ENCODE measurements at places on chromosomes 1 and 21.

GRCh38 chr1:194194724-194195123 lies 1008.3 kb upstream of the B3GALT2 start:
- DNase-seq: no peak

GRCh38 chr1:46749921-46750404 lies 31.0 kb upstream of the EFCAB14 start:
- DNase-seq: no peak

- DNase-seq: no peak
Measured at GRCh38 chr1:43039228-43040055, 80.8 kb upstream of the SLC2A1 start.

DNA sequence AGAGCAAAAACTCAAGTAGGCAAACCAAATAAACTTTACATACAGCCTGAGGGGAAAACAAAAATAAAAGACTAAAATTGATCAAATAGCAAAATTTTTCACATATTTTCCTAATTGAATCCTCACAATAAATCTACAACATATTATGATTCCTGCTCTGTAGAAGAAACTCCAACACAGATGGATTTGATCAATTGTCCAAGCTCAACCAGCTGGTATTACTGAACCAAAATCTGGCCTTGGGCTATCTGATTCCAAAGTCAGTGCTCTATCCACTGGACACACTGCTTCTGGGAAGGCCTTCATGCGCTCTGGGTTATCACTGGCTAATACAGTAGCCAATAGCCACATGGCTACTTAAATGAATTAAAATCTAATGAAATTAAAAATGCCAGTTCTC lies 39.3 kb downstream of the PCNX2 start:
- DNase-seq: no peak

GRCh38 chr1:107276247-107276646 lies 135.4 kb downstream of the NTNG1 start:
- DNase-seq: no peak

DNA sequence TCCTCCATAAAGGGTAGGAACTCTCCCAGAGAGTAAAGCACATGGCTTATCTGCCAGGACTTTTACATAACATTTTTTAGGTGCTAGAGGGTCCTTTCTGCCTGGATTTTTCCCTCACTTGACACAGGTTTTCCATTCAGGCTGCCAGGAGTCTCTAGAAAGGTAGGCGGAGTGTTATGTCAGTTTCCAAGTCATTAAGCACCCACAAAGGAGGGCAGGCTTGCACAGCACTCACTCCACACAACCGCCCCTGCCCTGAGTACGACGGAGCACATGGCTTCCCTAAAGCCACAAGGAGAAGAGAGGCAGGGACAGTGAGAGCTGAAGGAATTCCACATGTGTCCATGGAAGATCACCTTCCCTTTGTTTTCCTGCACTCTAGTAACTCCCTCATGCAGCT lies 55.7 kb downstream of the CAPZB start:
- DNase-seq: no peak

- DNase-seq: no peak
Measured at GRCh38 chr1:4602462-4603294, 51.7 kb upstream of the AJAP1 start.

DNA sequence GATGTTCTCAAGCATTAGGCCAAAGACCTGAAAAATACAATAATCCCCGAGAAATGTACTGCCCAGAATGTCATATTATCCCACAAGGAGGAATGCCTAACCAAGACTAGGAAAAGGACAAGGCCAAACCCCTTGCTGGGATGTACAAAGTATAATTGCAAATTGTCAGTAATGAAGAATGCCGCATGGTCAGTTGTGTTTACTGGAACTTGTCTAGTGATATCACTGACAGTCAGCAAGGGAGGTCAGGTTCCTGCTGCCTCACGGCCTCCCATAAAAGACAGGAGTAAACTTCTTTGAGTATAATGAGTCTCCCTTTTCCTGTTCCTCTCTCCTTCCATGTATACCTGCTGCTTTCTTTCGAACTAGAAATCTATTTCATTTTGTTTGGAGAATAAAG lies 222.8 kb downstream of the RHOU start:
- no peak for DNase-seq

- no peak for DNase-seq
Measured at GRCh38 chr1:206591696-206592095, 20.6 kb downstream of the EIF2D start.

DNA sequence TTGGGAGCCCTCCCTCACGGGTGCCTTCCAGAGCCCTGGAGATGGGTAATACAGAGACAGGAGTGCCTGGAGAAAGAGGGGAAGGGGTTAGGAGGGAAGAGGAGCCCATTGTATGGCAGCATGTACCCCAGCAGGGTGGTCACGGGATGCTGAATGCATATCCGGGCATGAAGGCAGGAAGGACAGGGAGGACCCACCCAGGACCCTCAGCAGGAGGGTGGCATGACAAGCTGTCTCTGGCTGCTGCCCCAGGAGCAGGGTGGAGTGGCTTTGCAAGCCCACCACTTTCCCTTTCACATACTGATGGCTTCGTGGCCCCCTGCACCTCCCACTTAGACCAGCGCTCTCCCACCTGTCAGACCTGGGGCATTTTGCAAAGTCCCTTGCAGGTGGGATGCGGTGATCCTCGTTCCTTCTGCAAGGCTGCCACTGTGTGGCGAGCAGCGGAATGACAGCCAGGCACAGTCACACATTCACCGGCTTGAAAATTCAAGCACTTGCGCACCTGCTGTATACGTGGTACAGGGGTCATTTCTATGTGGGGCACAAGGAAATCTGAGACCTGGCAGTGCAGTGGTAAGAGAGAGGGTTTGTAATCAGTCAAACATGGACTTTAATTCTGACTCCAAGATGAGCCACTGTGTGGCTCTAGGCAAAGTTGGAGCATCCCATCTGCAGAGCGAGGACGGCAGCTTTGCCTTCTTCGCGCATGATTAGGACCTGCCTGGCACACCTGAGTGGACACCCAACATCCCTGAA lies 53.2 kb upstream of the TMEM51 start:
- peak; percentile 11 for DNase-seq

DNA sequence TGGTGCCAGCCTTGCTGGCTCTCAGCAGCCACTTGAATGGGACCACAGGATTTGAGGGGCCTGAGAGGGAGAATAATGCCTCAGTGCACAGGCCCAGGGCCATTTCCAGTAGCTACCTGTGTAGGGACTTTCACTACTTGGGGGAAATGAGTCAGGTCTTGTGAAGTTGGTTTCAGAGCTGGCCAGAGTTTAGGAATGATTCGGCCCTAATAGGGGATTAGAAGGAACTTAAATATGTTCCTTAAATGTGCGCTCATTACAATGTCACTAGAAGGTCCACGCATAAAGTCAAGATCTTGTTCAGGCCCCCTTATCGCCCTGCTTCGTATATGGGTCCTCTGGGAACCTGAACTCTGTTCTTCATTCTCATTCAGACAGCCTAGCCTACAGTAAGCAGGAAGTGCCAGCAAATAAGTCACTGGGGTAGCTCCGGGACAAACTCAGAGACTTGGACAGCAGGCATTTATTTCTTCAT lies 5.6 kb upstream of the AKR1A1 start:
- no peak for DNase-seq

DNA sequence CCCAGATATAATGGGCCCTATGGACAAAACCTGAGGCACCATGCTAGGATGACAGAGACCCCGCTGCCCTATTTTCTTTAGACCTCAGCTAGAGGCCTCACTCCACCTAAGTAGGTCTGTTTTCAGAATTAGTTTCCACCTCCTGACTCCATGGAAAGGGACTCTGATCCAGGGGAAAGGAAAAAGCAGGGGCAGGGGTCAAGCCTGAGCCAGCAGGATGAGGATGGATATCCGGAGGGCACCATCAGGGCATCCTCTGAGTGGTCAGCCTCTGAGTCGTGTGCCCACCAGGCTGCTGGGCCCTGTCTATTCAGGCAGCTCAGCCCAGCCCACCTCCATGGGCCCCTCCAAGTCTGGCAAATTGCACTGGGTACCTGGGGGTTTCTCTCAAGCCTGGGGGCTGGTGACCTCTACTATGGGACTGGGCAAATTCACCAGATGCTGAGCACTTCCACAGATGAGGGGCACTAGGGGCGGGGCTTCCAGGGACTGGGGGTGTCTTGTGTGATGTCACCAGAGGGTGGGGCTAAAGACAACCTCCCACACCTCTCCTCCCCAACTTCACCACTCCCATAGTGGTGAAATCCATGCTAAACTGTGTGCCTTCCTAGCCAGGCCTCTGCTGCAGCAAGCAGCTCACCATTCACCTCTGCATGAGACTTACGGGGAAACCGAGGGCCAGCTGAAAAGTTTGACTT lies 5.5 kb downstream of the PAQR7 start:
- no peak for DNase-seq

DNA sequence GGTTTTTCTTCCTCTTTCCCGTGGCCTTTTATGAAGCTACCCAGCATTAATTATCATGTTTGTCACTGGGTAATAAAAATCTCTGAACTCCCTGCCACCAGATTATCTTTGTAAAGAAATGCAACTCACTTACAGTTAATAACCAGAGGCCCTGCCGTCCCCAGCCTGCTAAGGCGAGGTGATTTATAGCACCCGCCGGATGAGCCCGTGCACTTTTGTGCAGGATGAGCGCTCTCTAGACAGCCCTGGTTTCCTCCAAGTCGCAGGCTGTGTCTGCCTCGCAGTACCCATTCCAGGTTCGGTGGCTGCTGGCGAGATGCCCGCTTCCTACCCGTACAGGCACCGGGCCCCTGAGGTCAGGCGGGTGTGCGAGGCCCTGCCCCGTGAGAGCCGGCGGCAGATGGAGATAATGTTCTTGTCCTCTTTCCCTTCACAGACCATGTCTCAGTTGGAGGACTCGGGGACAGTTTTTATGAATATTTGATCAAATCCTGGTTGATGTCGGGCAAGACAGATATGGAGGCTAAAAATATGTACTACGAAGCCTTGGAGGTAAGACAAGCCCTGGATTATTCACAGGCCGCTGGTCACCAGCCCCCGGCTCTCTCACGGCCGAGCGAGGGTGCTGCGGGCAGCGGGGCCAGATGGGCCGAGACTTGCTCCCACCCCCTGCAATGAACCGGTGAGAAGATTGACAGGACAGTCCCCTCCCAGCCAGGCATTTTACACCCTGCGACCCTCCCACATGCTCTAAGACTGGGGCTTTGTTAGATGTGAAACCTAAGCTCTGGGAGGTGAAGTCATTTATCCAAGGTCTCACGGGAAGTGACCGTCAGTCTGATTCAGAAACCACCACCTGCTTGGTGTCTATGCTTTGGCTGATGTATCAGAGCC lies 28.5 kb upstream of the SELENON start:
- DNase-seq: no peak

GRCh38 chr1:21869620-21870121 lies 57.6 kb downstream of the LDLRAD2 start:
- DNase-seq: no peak

GRCh38 chr21:14229399-14229798 lies 13.4 kb downstream of the RBM11 start:
- no peak for DNase-seq

- DNase-seq: no peak
Measured at GRCh38 chr21:16608209-16608830, 878.5 kb downstream of the USP25 start.

- DNase-seq: no peak
Measured at GRCh38 chr1:192491804-192492554, 83.6 kb upstream of the RGS1 start.

DNA sequence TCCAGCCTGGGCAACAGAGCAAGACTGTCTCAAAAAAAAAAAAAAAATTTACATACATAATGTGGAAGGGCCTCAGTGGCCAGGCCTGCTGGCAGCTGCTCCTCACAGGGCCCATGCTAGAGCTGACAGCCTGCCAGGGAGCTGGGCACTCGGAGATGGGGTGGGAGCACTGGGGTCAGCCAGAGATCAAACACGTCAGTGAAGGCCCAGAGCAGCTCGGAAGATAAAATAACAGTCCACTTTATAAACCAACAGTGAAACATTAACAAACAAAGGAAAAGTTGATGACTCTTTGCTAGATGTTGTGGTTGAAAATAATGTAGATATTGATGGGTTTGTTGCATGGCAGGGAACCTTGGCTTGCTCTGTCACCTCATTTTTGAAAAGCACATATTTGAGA lies 42.7 kb downstream of the ATP5PF start:
- no peak for DNase-seq

DNA sequence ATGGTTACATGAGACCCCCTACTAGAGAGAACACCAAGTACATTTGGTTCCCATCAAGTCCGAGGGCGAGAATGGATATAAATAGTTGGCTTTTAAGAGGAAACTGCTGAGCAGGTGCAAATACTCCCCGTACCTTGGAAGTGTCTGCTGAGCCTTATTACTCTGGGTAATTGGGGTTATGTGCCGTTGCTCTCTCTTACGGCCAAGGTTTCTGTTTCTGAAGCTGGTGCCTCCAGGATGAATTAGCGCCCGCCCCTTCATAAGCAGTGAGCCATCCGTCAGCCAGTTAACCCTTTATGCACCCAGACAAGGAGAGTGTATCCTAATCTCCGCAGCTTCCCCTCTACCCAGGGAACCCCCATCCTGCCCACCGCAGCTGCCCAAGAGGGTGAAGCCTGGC lies 90.4 kb upstream of the AJAP1 start:
- no peak for DNase-seq

DNA sequence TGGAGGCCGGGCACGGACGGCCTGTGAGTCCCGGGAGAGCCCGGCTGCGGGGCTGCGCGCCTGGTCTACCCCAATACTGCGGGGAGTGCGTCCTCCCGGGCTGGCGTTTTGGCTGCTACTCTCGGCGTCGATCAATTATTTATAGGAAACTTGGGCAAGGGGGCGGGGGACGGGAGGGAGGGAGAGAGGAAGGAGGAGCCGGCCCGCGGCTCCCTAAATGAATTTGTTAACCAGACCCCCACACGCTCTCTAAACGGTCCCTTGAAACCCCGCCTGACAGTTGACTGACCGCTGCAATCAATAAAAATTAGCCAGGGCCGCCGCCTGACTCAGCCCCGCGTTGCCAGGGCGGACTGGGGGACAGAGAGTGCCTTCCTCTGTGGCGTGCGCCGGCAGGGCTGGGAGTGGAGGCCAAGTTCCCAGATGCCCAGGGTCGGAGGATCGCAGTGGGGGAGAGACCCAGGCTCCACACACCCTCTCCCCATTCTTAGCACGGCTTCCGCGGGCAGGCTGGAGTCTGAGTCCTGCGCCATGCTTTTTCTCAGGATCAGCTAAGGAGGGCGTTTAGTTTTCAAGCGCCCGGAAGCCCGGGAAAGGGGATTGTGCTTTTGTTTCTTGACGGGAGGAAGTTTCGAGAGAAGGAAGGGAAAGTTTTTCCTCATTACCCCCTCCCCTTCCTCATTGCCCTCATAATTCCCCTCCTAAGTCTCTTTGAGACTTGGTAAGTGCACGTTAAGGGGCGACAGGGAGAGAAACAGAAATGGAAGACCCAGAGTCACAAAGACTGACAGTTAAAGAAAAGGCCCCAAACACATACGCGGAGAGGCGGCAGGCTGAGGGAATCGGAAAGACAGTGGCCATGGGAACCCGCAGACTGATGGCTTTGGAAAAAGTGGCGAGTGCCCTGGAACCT lies 6.2 kb downstream of the PAX7 start:
- DNase-seq: no peak

DNA sequence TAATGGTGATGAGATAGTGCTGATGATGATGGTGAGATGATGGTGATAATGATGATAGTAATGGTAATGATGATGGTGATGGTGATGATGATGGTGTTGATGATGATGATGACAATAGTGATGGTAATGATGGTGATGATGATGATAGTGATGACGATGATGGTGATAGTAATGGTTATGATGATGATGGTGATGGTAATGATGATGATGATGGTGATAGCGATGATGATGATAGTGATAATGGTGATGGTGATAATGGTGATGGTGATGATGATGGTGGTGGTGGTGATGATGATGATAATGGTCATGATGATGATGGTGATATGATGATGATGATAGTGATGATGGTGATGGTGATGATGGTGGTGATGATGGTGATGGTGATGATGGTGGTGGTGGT lies 384.6 kb downstream of the MATN1 start:
- no peak for DNase-seq

GRCh38 chr1:112358798-112359408 lies 37.1 kb upstream of the CTTNBP2NL start:
- no peak for DNase-seq
